GM12891 (cell line): ENCODE measurements at places on chromosomes 1 and 21.

DNA sequence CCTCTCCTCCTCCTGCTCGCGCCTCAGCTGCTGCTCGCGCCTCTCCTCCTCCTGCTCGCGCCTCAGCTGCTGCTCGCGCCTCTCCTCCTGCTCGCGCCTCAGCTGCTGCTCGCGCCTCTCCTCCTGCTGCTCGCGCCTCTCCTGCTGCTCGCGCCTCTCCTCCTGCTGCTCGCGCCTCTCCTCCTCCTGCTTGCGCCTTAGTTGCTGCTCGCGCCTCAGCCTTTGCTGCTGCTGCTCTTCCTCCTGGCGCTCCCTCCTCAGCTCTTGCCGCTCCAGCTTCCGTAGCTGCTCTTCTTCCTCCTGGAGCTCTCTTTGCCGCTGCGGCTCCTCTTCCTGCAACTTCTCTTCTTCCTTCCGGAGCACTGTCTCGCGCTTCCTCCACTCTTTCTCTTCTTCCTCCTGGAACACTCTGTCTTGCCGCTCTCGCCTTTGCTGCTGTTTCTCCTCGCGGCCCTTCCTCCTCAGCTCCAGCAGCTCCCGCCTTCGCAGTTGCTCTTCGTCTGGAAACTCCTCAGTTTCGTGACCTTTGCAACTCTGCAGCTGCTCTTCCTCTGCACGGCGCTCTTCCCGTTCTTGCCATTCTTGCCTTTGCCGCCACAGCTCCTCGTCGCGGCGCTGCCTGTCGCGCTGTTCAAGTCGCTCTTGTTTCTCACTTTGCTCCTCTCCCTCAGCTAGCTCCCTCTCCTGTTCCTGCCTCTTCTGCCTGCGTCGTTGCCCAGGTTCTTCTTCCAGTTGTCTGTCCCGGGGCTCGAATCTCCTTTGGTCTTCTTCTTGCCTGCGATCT, 3.0 kb downstream of the TCHH start:
- DNase-seq = no peak

DNA sequence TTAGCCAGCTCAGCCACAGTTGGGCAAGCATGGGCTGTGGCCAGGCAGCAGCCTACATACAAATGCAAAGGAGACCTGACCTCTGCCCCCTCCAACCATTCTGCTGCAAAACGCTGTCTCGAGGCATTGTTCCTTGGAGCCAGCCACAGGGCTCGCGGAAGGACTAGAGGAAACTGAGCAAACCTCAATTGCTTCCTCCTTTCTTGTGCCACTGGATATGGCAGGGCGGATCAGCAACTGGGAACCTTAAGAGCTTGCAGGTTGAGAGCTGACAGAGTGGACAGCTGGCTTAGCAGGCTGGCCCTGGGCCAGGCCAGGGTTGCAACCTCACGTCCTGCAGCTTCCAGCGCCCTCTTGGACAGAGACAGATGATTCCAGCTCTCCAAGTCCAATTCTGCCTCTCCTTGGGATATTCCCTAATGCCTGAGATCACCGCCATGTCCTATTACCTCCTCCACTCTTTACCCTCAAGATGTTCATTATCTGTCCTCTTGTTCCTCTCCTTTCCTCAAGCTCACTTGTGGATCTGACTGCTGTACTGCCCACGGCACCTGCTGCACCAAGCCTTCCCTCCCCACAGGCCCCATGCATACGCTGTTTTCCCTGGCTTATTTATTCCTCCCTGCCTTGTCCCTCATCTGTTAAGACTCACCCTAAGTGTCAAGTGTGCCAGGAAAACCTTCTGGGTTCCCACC, 67.5 kb downstream of the SDC3 start:
- DNase-seq = no peak

GRCh38 chr1:112794654-112795239, 79.6 kb upstream of the PPM1J start:
- DNase-seq = no peak

DNA sequence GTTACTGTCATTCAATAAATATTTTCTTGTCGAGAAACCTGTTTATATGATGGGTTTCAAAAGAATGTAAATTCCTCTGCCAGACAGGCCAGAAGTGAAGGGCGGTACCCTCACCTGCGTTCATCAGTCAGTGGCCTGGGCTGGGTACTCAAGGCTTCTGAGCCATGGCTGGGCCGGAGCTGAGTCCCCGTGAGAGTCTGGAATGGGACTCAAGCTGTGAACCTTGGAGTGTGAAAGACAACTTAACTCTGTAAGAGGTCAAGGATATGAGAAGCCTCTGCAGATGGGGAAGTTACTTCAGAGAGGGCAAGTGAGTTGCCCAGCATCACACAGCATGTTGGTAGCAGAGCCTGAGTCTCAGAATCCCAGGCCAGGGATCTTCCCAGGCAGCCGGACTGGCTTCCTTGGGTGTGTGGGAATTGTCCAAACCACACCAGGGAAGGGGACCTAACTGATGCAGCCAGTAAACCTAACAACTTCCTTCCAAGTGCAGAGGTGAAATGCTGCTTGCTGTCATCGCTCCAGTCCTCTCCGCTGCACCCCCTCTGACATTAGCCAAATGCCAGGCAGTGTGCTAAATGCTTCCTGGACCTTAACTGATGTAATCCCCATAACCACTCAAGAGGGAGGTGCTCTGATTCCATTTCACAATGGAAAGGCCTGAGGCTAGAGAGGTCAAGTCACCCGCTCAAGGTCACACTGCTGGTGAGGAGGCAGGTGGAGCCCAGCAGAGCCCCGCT, 4.8 kb downstream of the DISP3 start:
- DNase-seq = no peak

DNA sequence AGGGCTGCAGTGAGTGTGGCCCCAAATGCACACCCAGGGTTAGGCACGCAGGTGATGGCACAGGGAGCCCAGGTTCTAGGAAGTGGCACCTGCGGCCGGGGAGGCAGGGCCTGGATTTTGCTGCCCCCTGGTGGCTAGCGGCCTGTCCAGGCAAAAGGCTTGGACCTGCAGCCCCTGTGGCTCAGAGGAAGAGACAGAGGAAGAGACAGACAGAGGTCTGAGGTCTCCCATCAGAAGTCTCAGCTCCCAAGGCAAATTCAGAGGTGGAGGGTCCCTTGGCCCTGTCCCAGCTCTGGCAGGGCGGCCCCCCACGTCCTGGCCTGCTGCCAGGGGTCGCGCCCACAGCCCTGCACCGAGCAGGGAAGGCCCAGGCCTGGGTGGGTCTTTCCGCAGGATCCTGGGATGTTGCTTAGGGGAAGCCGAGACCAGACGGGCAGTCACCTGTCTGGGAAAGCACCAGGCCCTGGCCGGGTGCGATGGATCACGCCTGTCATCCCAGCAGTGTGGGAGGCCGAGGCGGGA, 8.0 kb upstream of the TNFRSF14 start:
- peak; percentile 70 for DNase-seq

DNA sequence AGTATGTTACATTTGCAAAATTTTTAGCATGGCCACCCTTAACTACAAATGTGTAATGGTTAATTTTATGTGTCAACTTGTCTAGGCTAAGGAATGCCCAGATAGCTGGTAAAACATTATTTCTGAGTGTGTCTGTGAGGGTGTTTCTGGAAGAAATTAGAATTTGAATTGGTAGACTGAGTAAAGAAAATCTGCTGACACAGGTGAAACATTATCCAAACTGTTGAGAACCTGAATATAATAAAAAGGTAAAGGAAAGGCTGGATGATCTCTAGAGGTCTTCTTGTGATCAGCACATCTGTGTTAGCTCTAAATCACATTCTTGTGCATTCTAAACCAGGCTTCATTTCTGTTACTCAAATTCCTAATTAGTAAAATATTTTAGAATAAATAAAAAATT, 100.8 kb downstream of the UCHL5 start:
- no peak for DNase-seq

GRCh38 chr21:41753006-41753898, 13.6 kb downstream of the RIPK4 start:
- no peak for DNase-seq

- no peak for DNase-seq
Observed at GRCh38 chr1:8969937-8970336, 24.3 kb downstream of the CA6 start.

DNA sequence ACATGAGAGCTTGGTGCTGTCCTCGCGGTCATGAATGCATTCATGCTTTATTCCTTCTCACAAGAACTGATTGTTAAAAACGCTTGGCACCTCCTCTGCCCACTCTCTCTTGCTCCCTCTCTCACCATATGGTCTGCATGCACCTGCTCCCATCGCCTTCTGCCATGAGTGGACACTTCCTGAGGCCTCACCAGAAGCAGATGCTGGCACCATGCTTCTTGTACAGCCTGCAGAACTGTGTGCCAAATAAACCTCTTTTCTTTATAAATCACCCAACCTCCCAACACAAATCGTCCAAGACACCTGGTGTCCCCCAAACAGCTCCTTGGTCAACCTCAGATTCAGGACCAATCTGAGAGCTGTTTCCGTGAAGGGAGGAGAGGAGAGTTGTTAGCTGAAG, 43.3 kb upstream of the PCBP3 start:
- no peak for DNase-seq

- no peak for DNase-seq
Observed at GRCh38 chr1:205003358-205004131, 39.5 kb upstream of the CNTN2 start.

DNA sequence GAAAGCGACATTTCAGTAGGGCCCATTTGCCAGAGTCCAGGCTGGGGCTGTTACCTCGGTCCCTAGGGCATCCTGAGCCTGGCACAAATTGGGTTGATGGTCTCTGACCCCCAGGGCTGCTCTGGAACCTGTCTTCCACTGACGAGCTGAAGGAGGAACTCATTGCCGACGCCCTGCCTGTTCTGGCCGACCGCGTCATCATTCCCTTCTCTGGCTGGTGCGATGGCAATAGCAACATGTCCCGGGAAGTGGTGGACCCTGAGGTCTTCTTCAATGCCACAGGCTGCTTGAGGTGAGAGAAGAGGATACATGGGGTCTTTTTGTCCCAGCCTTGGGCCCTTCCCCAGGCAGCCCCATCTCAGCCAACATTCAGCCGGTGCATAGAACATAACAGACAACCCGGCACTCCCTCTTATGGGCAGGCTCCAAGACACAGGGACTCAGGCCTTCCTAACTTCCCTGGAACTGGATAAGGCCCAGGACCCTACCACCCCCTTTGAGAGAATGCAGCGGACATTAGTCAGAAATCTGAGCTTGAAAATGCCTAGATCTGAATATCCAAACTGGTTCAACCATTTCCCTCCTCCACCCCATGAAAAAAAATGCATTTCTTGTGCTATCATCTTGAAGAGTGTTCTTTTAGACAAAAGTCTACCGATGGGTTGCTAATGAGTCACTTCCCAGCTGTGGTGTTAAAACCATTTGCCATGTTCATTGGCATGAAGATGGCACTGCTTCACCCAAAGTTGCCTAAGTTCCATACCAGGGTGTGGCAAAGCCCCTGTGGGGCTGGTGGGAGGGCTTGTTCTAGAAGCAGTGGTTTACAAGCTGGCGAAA, 35.4 kb downstream of the PKP1 start:
- DNase-seq = no peak
